Stimulated activated CD8-positive, alpha-beta memory T cell treated with anti-CD3 and anti-CD28 coated beads, Interleukin-7, amount 100 ng/mL, for 1 hour (primary cell): ENCODE measurements at places on chromosomes 7 and 10.

DNA sequence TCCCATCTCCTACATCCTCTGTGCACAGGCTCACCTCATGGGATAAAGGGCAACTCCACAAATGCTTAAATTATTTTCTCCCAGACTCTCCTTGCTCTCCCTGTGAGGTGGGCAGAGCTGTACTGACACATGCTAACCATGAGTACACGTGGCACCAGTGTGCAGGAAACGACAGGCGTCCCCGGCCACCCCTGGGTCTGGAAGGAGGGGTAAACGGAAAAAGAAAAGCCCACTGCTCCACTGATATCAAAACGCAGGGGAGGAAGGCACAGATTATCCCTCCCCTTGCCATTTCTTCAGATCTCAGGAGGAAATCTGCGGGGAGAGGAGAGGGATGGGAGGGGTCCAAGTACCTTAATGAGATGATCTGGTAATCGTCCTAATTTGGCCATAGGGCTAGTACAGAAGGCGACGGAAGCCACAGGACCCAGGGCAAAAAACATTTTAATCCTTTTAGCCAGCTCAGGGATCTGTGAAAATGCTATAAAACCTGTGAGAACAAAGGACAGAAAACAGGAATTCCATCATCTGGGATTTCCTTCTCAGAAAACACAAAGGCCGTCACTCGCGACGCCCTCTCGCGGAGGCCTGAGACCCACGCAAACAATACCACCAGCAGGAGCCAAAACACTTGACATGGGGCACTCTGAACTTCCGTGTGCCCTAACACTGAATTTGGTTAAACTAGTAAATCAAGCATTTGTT, 17.8 kb upstream of the CH25H start:
- DNase-seq, result no peak

- DNase-seq, result no peak
Measured at GRCh38 chr7:105759670-105760550, 116.5 kb downstream of the ATXN7L1 start.

- DNase-seq, result no peak
Measured at GRCh38 chr7:148702876-148703670, 4.4 kb downstream of the CUL1 start.

GRCh38 chr7:102418592-102418991, 14.8 kb upstream of the ORAI2 start:
- no peak for DNase-seq

DNA sequence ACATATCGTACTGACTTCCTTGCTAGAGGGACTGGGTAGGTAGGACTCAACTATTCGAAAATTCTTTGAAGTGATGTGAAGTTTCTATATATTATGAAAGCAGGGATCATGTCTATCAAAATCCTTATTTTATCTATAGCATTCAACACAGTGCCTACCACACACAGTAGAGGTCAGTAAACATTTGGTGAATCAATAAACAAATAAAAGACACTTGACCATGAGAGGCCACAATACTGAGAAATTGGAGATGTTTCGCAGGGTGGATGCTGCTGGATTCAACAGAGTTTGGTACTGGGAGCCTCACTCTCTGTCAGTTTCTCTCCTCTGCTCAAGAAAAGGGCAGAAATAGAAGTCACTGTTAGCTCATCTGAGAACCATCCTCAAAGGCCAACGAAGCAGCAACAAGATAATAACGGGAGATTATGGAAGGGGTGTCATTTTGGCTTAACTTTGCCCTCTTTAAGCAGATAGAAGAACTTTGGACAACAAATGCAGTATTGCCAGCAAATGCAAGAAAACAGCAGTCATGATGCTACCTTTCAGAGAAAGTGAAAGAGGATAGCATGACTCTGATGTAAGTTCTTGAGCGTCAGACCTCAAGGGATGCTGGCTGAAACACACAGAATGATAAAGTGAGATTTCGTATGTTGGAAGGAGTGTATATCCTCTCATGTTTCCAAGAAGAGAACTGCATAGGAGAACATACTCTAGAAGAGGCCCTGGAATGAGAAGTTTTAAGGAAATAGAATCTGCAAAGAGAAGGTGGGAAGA, 107.6 kb downstream of the SEMA3E start:
- no peak for DNase-seq

DNA sequence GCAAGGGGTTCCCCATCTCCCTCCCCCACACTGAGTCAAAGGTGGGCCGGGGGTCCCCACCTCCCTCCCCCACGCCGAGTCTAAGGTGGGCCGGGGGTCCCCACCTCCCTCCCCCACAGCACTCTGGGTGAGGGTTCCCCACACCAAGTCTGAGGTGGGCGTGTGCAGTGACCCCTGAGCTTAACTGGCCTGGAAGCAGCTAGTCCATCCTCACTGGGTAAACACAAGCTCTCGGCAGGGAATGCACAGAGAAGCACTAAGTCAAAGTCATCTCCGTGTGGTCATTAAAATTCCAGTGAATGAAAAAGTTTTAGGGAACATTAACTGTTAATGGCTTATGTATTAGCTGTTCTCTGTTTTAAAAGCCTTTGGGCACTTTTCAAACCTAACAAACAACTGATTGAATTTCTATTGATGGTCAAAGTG, 43.7 kb upstream of the PRKAR1B start:
- no peak for DNase-seq

- no peak for DNase-seq
Measured at GRCh38 chr7:150388306-150388705, 9.2 kb downstream of the ZNF775 start.

GRCh38 chr7:7421826-7422225, 113.8 kb downstream of the COL28A1 start:
- no peak for DNase-seq

GRCh38 chr7:81218480-81219106, 299.7 kb upstream of the SEMA3C start:
- no peak for DNase-seq

- no peak for DNase-seq
Measured at GRCh38 chr10:112958275-112958995, 8.4 kb downstream of the TCF7L2 start.

DNA sequence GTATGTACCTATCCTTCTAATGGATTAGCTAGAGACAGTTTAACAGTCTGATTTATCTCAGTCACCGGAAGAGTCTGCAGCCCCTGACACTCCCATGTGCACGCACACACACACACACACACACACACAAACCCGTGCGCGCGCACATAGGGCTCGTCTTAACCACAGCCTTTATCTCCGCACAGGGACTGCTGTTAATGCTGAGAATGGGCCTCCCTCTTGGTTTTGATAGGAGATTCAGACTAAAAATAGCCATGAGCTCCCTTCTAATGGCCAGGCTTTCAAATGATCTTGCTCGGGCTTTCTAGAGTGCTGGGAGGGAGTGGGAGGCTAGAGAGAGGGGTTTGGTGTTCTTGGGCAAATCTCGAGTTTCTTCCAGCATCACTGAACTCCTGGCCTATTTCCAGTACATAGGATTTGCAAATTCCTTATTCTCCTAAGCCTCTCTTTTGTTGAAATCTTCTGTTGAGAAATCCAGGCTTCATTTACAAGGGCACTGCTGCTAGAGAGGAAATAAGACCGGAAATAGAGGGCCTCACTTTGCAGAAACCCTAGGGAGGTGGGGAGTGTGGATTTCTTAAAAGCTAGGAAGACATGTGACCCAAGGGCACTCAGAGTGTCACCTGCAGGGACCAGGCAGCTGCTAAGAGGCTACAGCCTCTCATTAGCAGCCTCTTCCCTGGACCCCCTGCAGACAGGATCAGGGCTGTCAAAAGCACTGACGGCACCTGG, 2.4 kb downstream of the TMEM72 start:
- DNase-seq, result no peak

DNA sequence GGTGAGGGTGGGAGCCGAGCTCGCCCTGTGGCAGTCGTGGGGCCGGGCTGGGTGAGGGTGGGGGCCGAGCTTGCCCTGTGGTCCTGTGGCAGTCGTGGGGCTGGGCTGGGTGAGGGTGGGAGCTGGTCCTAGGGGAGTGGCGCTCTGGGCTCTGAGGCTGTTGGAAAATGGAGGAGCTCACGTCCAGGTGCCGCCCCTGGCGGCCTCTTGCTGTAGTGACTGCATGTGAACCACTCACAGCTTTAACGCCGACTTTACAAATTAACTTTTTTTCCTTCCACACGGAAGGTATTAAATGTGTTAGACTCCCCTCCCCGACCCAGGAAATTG, 312.6 kb downstream of the WDR37 start:
- no peak for DNase-seq

GRCh38 chr7:2597273-2597640, 34.5 kb upstream of the TTYH3 start:
- DNase-seq, result no peak

GRCh38 chr10:17689137-17689536, 45.2 kb downstream of the STAM start:
- DNase-seq, result no peak

DNA sequence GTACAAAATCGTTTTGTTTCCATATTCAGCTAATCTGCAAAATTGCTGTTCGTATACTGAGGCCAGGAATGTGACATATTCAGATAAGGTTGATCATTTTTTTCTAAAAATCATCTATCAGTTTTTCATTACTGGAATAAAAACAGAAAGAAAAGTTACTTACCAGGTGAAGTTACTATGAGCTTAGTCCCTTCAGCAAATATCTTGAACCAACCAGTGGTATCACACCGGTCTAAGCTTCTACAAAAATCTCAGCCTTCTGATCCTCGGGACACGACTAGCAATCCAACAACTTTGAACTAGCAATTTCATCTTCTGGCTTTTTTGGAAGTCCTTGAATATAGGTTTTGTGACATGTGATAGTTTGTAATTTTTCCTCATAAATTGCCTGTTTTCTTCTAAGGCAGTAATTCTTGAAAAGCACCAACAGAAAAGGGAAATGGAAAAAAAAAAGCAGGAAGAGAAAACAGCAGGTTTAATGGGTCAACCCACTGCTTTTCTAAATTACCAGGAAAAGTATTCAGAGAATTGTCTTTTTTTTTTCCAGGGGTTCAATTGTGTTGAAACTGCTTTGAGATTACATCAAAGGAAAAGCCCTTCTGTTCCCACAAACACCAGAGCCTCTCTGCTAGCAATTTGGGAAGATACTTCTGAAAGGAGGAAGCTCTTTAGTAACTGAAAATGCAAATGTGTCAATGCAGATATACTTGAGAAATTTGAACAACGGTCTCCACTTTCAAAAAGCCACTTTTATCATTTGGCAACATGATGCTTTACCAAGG, 2.9 kb upstream of the TARP start:
- no peak for DNase-seq

DNA sequence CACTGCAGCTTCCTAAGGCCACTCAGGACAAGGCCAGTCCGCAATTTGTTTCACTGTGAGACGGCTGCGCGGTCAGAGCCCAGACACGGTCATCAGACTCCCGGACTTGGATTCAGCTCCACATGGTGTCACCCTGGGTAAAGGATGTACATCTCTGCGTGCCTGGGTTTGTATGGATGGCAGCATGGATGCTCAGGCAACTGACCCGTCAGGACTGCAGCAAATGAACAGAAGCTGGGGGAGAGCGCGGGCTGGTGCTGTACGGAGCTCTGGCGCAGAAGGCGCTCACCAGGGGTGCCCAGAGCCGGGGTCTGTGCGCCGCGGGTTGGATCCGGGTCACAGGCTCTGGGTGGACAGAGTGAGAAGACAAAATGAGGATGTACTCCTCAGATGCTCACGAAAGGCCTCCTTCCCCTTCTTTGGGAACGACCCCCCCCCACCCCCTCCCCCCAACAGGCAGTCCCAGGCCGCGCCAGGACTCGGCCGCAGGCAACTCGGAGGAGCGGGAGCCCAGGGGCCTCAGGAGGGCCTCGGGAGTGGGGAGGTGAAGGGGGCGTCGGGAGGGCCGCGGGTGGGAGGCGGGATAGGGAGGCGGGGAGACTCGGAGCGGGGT, 92.4 kb downstream of the CXCL12 start:
- DNase-seq, result no peak

DNA sequence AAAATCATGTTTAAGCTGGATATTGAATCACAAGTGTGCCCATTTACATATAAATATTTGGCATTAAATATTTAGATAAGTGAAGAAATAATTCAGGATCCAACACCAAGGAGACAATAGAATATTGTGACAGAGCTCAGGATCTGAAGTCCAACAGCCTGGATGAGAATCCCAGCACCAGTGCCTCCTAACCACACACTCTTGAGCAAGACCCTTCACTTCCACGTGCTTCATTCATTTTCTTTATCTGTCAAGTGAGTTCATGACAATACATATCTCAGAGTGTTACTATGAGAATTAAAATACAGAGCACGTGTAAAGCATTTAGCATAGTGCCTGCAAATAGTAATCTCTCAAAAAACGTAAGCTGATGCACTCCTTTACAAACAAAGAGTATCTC, 78.4 kb upstream of the IKZF1 start:
- no peak for DNase-seq
